Posterior vena cava (tissue), 2 donors: ENCODE measurements at places on chromosomes 11 and 22.

DNA sequence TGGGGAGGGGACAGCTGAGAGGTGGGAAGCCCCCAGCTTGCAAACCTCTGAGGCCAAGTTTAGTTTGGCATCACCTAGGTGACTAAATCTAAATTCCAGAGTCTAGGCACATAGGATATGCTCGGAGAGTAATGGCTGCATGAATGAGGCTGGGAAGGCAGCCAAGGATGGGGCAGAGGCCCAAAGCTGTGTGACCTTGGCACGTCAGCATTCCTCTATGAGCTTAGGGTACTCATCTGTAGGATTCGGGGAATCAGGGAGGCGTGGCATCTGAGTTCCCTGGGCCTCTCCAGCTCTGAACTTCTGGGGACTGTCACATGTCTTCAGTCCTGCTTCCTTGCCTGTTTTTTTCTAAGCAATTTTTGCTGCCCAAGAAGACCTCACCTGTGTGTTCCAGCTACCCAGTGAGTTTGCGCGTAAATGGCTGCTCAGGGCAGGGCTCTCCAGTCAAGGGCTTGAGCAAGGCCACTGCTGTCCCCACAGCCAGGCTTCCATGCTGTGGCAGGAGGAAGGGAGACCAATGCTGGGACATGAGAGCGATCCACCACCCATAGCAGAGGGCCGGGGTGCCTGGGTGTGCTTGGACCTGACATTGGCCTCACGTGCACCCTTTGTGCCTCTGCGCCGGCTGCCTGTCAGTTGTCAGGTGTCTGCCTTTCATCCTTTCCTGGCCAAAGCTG is 13.9 kb downstream of the DAGLA start:
- no peak for DNase-seq

DNA sequence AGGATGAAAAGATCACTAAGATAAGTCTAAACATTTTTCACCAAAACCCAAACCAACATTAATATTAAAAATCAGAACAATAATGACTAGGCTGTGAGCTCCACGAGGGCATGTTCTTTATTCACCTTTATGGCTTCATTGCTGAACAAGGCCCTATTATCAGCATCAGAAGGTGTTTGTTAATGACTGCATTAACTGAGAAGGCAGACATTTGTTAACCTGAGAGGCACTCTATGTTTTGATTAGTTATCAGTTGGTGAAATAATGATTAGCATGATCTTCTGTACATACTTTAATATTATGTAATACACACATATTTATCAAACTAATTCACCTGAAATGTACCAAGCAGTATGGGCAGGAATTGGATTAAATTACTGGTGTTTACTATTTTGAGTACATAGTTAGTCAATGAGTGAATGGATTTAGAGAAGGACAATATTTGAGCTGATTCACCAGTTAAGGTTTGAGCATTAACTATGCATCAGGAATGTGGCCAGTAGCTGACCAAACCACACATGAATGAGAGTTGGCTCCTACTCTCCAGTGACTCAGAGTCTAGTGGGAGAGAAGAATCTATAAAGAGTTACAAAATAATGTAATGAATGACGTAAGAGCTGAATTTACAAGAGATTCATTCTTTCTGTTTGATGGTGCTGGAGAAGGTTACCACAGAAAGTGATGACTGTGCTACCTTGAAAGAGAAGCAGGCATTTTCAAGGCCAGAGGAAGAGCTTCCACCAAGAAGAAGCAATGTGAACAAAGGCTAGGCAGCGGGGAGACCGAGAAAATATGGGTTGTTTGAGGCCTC is 6.7 kb downstream of the IL18 start:
- DNase-seq, result no peak

- no peak for DNase-seq
Observed at GRCh38 chr11:93054881-93055280, 85.4 kb downstream of the MTNR1B start.

GRCh38 chr11:128397362-128397761 is 190.0 kb downstream of the ETS1 start:
- no peak for DNase-seq

DNA sequence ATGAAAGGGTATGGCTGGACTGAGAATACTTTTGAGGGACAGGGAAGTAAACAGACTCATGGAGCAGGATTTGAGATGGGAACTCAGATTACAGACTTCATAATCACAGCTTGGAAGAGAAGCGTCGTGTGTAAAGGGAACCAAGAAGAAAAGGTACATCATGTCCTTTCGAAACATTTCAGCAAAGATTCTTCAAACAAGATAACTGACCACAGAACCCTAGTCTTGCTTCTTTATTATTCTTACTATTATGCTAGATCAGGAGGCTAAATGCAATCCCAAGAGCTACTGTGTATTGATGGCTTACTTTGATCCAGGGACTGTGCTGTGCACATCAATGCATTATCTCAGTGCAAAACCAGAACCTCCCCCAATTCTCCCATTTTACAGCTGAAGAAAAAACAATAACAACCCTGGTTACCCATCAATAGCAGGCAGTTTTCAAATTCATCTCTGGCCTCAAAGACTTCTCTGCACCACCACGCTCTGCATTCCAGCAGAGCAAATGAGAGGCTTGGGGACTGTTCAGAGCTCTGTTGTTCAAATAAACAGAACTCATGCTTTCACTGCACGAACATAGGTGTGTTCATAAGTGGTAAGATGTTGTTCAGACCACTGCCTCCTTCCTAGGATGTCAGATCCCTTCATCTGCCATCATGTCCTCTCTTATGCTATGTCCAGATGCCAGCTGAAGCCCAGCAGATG is 104.8 kb upstream of the NAV2 start:
- DNase-seq, result no peak

DNA sequence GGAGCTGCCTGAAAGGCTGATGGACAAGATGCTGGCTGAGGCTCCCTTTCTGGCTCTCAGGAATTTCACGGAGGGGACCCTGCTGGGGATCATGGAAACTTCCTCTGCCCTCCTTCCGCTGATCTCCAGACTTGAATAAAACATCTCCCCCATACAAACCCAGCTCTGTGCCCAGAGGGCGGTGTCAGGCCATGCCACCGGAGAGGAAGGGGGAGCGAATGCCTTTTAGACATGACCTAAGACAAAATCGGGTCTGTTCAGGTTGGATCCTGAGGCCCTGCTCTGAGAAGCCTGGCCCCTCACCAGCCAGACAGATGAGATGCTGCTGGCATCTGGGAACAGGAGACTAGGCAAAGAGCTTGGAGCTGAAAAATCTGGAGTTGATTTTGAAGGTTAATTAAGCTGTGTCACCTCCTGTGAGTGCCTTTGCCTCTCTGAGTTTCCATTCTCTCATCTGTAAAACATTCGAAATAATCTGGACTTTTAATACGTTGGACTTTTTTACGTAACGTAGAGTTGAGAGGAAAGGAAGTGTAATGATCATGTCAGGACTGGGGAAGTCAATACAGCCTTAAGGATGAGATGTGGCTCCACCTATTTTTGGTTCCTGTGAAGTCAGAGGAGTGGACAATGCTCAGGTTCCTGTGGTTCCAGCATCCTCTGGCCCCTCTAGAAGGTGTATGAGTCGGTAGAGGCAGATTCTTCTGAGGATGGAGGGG is 163.6 kb downstream of the ST3GAL4 start:
- DNase-seq, result peak; percentile 62

GRCh38 chr22:49243335-49243734 is 584.3 kb downstream of the BRD1 start:
- DNase-seq, result no peak

GRCh38 chr22:47155912-47156311 is 393.5 kb downstream of the TBC1D22A start:
- DNase-seq, result no peak

DNA sequence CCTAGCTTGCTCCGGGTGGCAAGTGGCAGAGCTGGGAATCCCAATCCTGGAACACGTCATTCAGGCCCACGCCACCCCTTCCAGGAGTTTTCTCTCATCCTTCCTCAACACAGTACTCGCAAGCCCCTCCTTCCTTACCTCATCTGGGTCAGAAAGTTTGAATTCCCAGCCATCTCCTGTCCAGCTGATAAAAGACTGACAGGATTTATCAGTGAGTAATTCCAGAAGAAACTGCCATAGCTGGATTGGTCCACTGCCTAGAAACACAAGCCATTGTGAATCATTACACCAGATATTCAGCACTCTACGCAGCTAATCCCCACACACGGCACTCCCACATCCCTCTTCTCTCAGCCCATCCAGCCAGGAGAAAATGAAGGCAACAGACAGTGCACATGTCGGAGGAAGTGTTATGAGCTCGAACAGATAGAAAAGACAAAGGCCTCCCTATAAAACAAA is 124.0 kb downstream of the ETS1 start:
- no peak for DNase-seq

- DNase-seq, result no peak
Observed at GRCh38 chr11:66904055-66904454, 47.2 kb downstream of the LRFN4 start.

DNA sequence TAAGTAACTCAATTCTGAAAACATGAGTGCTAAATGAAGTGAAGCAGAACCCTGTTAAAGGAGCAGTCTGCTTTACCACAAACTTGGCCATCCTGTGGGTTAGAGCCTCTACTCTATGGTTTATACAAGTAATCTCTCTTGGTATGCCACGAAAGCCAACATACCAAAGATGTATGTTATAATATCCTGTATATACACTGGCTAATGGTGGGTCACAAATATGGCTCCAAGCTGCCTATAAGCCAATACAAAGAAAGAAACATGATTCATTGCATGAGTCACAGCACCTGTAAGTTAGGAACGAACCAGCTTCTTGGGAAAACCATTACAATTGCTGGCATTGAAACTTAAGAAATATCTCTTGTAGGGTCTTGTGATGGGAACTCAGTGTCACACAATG is 16.1 kb downstream of the XRRA1 start:
- DNase-seq, result no peak

DNA sequence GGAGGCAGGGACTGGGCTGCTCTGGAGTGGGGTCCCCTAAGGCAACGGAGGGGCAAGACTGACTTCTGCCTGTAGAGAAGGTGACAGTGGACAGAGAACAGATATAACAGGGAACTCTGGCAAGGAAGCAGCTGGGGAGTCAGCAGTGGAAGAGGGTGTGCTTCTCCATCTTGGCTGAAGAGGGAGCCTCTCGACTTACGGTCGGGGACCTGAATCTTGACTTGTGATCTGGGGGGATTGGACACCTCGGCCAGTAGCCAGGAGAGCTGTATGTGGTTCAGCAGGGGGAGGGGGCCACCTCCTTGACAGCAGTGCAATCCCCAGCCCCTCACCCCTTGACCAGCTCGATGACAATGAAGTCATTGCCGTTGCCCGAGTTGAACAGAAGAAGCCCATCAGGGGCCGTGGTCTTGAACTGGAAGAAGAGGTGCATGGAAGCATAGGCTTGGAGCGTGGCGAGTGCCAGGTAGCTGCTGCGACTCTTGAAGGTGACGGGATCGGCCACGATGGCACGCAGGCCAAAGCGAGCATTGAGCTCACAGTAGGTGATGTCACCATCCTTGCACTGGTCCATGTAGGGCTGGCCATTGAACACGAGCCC is 60.0 kb downstream of the SLC22A12 start:
- no peak for DNase-seq

GRCh38 chr11:11948242-11948947 is 60.0 kb downstream of the DKK3 start:
- no peak for DNase-seq
